ENCODE measurements at places on chromosomes 4 and X.

GRCh38 chr4:66097218-66097617, 426.9 kb upstream of the EPHA5 start:
- DNase-seq, result no peak

- no peak for DNase-seq
These were observed 496.6 kb downstream of the IL1RAPL1 start for GRCh38 chrX:29083823-29084222.

GRCh38 chr4:85724791-85725563, 250.0 kb downstream of the ARHGAP24 start:
- DNase-seq, result no peak

- no peak for DNase-seq
These were observed 12.0 kb downstream of the ADAMTS3 start for GRCh38 chr4:72557021-72557420.

GRCh38 chr4:4689694-4690440, 148.0 kb upstream of the STX18 start:
- no peak for DNase-seq

GRCh38 chr4:168566726-168567125, 69.9 kb downstream of the PALLD start:
- no peak for DNase-seq

DNA sequence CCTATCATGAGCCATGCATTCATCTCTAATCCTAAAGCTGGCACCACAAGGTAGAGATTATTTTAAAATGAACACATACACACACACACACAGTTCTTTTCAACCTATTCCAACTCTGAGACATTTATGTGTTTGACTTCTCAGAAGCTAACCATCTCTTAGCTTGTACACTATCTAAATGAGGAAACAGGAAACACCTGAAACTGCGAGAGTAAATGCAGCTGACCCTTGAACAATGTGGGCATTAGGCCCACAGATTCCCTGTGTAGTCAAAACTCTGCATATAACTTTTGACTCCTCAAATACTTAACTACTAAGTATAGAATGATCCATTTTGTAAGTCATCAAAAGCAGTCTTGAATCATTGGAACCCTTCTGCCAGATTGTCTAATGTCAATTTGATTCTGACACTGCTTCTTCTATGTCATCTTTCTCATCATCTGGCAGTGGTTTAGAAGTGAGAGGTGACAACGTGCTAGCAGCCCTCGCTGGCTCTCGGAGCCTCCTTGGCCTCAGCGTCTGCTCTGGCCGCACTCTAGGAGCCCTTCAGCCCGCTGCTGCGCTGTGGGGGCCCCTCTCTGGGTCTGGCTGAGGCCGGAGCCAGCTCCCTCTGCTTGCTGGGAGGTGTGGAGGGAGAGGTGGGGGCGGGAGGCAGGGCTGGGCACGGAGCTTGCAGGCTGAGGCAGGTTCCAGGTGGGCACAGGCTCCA, 21.4 kb upstream of the IL15 start:
- no peak for DNase-seq

- DNase-seq, result no peak
These were observed 206.2 kb upstream of the BANK1 start for GRCh38 chr4:101584306-101584705.

GRCh38 chrX:53728506-53728905, 42.0 kb upstream of the HUWE1 start:
- DNase-seq, result no peak

DNA sequence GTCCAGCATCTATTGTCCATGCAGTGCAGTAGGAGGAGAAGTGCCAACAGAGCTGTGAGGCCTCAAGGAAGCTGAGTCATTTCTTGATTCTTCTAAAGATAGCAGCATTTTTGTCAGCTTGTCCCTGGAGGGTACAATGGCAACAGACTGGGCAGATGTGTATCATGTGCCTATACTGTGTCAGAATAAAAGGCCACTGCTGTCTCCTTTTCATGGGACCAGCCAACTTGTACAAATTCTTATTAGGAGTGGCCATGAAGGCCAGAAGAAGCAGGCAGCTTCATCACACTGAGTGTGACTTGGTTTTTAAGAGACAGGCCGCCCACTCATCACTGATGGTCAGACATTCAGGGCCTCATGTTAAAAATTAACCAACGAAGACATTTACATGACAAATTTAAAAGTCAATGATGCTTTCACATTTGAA, 185.0 kb upstream of the FAM241A start:
- peak; percentile 29 for DNase-seq

DNA sequence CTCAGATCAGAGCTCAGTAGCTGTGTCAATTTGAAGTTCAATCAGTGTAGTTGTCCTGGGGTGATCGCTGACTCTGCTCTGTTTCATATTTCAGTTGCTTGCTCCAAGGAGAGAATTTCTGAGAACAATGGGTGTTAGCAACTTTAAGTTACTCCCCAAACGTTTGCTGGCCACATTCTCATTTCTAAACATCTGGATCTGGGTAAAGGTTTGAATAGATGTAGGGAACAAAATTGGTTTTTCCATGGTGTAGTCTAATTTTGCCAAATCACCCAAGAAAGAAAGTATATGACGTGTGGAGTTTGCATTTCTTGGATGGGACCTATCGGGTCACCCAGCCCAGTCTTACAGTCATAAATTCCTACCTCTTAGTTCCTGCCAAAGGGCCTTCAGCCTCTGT, 103.7 kb downstream of the AKAP4 start:
- DNase-seq, result no peak

- DNase-seq, result no peak
These were observed 1037.9 kb upstream of the AGA start for GRCh38 chr4:178480105-178480504.

- DNase-seq, result peak; percentile 10
These were observed 65.6 kb downstream of the ATXN3L start for GRCh38 chrX:13254076-13254785.

DNA sequence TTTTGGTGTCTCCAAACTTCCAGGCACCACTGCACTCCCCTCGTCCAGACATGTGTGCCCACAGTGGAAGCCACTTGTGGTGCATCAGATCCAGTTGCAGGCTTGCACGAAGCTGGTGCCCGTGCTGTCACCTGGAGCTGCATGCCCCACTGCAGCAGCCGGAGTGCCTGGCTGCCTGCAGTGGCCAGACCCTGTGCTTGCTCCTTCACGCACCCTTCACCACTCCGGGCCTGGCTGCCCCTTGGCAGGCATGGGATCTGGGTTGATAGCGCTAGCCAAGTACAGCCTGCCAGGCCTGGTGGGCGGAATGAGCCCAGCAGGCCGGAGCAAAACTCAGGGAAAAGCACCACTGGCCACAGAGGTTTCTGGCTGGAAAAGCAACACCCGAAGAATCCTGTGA, 50.2 kb upstream of the SHISA3 start:
- DNase-seq, result no peak

DNA sequence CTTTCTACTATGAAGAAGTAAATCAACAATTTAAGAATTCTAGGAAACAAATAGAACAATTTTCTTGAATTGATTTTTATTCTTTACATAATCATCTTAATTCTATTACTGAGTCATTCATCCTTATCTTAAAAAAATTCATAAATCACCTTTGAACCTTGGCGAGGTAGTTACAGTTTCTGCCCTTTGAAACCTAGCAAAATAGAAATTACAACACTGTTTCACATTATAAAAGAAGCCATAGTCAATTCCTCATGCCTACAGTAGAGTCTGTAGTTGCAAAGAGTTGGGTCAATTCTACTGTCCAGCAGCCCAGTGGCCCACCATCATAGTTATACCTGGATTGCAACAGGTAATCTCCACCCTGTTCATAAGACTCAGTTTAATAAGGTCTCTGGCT, 7.3 kb downstream of the SMIM31 start:
- no peak for DNase-seq

- no peak for DNase-seq
These were observed 1442.8 kb upstream of the IGFBP7 start for GRCh38 chr4:58553031-58553430.

GRCh38 chr4:159055833-159056232, 47.0 kb upstream of the RAPGEF2 start:
- no peak for DNase-seq

DNA sequence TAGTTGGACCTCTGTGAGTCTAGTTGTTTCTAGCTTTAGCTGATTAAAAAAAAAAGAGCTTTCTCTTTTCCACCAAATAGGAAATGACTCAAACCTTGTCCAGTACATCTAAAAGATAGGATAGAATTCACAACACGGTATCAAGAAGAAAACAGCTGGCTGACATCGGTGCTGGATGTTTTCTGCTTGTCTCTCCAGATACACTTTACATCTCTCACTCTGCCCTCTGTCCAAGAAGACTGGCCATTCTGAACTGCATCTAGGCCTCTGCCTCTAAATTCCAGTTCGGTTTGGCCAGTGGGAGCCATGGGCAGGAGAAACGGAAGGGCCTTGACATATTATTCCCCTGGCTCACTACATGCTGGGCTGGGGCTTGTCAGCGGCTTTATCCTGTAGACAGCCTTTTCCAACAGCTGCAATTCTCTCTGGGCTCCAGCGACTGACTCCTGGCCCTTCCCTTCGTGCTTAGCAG, 57.3 kb upstream of the SHISA3 start:
- no peak for DNase-seq

DNA sequence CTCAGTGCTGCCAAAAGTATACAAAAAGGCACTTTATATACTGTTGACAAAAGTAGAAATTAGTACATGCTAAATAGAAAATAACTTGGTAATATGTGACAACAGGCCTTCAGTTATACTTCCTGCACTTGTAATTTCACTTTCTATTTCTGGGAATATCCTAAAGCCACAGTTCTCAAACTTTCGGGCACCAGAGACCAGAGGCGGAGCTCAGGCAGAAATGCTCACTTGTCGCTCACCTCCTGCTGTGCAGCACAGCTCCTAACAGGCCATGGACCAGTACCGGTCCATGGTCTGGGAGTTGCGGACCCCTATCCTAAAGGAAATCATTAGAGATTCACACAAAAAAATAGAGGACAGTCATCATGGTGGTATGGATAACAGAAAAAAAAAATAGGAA, 25.7 kb downstream of the ACSL4 start:
- DNase-seq, result no peak

GRCh38 chr4:25308306-25308705, 4.3 kb upstream of the ZCCHC4 start:
- DNase-seq, result no peak

DNA sequence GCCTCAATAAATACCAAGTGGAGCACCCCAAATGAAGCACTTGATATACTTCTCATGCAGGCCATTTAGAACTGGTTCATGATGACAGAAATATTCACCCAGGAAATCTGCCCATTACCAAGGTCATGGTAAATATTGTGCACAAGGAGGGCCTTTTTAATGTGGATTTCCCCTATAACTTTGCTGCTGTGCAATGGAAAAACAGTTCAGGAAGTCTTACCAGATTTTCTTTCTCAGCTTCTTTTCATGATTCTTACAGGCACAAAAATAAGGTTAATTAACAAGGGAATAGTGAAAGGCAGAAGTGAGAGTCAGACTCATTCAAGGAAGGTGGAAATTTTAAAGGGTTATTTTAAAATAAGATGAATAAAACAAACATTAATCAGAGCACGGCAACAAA, 904.3 kb upstream of the GRIA3 start:
- DNase-seq, result no peak

DNA sequence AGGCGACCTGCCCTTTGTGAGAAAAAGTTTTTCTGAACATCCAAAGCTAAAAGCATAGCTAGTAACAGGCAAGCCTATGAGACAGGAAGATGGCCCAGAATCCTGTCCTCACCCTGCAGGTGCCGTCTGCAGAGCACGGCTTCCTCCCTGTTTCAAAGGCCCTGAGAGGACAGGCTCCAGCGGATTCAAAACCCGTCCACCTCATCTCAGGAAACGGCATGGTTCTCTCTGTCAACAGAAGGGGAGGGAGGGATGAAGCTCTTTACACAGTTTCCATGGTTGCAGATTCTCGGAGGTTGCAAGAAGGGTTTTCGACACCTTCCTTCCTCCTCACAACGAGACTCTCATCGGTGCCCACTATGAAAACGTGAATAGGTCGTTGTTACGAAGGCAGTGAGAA, 8.3 kb downstream of the PPP2R3B start:
- DNase-seq, result no peak

DNA sequence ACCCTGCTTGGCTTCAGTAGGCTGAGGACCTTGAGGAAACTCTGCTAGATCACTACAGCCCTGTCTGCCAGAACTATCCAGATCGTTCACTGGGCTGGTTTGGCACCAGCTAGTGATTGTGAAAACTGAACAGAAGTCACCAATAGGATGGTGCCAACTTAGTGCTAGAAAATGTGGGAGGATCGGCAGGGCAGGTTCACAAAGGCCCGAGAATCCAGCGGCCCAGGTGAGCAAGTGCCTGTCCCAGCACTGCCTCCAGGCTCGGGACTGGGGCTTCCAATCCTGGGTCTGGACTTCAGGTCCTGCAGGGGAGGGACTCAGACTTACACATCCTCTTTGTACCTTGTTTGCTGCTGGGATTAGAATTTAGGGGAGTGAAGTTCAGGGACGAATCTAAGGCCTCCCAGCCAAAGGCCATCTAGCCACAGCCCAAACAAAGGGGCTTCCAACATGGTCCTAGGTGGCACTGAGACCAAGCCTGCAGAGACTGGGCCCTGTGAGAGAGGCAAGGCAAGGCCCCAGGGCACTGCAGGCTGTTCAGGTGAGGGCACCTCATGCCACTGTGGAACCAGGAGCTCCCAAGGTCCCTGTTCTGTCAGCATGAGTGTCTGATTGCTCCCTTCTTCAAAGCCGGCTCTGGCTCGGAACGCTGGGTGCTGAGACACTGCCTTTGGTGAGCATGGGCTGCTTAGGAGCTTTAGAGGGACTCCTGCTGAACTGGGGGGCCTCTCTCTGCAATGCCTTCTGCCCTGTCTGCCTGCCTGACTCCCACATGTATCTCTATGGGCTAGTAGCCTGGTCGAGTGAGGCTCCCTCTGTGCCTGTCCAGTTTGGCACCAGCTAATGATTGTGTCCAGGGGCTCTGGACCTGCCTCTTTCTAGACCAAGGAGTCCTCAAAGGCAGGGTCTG, 20.7 kb upstream of the ZNF185 start:
- no peak for DNase-seq

DNA sequence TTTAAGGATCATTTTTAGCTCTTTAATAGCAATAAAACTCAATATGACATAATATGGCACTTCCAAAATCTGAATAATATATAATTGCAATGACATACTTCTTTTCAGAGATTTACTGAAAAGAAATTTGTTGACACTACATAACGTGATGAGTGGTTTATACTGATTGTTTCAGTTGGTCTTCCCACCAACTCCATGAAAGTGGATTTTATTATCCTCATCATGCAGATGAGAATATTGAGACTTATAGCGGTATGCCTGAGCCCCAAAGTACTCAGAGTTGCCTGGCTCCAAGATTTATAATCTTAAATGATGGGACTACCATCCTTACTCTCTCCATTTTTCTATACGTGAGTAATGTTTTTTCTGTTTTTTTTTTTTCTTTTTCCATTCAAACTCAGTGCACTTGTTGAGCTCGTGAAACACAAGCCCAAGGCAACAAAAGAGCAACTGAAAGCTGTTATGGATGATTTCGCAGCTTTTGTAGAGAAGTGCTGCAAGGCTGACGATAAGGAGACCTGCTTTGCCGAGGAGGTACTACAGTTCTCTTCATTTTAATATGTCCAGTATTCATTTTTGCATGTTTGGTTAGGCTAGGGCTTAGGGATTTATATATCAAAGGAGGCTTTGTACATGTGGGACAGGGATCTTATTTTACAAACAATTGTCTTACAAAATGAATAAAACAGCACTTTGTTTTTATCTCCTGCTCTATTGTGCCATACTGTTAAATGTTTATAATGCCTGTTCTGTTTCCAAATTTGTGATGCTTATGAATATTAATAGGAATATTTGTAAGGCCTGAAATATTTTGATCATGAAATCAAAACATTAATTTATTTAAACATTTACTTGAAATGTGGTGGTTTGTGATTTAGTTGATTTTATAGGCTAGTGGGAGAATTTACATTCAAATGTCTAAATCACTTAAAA, 15.3 kb downstream of the ALB start:
- no peak for DNase-seq

All from hematopoietic multipotent progenitor cell treated with erythropoietin and hydrocortisone succinate and interleukin-3 and kit ligand, for 8 days (in vitro differentiated cells).